ENCODE measurements at places on chromosomes 7 and 10. TPM values are rescaled to one million over a fixed set of nuclear protein-coding genes. Genes with fewer than 3 reads are reported as not detected.

Gene ZNF425
- total RNA-seq: 5.2 TPM

Gene RSU1
- total RNA-seq: 35.0 TPM

Gene MTERF1
- 7.3 TPM for total RNA-seq

Gene ACTL6B
- total RNA-seq: not detected

Gene TEX47
- total RNA-seq: not detected

Gene TMEM213
- not detected for total RNA-seq

Gene DNAH11
- under 0.01 TPM for total RNA-seq

Gene SEM1
- total RNA-seq: 23.5 TPM

Measured in skeletal muscle tissue (tissue), 5 donors.